ENCODE measurements at places on chromosomes 16 and 17.

- H3K27me3 ChIP-seq, result no peaks in the 10 kb centered on the region
- H3K36me3 ChIP-seq, result no peaks in the 10 kb centered on the region
- H3K4me3 ChIP-seq, result no peak overlapping the region
- DNase-seq, result no peak
- no peaks in the 10 kb centered on the region for H3K4me1 ChIP-seq
These were observed 32.1 kb upstream of the SLC6A2 start for GRCh38 chr16:55623640-55624039.

- no peak overlapping the region for H3K27ac ChIP-seq
- no peaks in the 10 kb centered on the region for H3K4me1 ChIP-seq
- no peaks in the 10 kb centered on the region for H3K36me3 ChIP-seq
- no peak for DNase-seq
These were observed 28.4 kb upstream of the LYRM9 start for GRCh38 chr17:27921599-27921998.

DNA sequence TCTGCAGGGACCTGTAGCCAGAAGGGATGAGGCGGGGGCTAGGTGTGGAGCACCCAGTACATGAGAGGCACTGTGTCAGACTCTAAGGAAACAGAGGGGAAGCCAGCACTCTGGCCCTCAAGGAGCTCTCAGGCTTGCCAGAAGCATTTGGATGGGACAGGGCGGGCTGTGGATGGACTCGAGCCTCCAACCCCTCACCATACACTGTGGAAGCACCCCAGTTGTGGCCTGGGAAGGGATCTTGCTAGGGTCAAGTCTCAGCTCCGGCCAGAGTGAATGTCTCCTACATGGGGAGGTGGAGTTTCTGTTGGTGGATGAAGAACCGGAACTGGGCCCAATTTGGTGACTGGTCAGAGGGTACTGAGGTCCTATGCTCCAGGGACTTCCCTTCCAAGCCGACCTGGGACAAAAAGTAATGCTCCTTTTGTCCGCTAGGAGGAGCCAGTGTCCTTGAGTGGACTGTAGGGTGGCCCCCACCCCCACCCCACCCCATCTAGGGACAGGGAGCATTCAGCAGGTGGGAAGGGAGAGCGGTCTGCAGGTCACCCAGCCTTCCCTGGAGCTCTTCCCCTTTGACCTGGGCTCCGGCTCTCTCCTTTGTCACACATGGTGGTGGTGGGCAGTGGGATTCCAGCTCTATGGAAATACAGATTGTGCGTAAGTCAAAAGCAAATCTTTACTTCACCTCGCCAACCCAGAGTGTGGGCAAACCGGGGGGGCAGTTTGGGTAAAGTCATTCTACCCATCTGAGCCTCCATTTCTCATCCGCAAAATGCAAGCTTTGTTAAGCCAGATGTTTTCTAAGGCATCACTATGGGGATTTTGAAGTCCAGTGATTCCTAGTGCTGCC lies 20.4 kb upstream of the PHB1 start:
- no peak overlapping the region for H3K27ac ChIP-seq
- peak; percentile 70 for DNase-seq
- H3K4me3 ChIP-seq, result no peak overlapping the region
- no peaks in the 10 kb centered on the region for H3K27me3 ChIP-seq

- H3K4me3 ChIP-seq, result no peak overlapping the region
- H3K27ac ChIP-seq, result no peak overlapping the region
- H3K27me3 ChIP-seq, result no peaks in the 10 kb centered on the region
- no peaks in the 10 kb centered on the region for H3K36me3 ChIP-seq
- no peak for DNase-seq
These were observed 45.8 kb downstream of the TENT4B start for GRCh38 chr16:50198802-50199403.

All from tibial nerve (tissue), 4 donors.